Renal pelvis (tissue), 12 donors: ENCODE measurements at places on chromosomes 11 and 22. TPM values are rescaled to one million over a fixed set of nuclear protein-coding genes. Genes with fewer than 3 reads are reported as not detected.

DNA sequence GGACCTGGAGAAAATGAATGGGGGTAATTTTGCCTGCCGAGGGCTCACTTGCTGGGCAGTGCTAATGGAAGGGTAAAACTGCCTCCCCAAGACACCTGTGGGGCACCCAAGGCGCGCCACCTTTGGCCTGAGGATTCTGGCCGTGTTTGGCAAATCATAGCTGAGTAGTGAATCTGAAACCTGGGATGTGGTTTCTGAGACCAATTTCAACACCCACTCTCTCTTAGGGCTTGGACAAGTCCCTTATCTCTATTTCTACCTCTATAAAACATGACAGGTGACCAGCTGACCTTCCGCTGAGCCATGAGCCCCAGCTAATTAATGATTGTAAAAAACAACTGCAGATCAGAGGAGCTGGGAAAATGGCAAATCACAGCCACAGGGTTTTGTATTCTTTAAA, 1.5 kb upstream of the PACSIN3 start:
- no peak for DNase-seq

- DNase-seq: no peak
Observed at GRCh38 chr11:98701541-98701940, 319.2 kb upstream of the CNTN5 start.

DNA sequence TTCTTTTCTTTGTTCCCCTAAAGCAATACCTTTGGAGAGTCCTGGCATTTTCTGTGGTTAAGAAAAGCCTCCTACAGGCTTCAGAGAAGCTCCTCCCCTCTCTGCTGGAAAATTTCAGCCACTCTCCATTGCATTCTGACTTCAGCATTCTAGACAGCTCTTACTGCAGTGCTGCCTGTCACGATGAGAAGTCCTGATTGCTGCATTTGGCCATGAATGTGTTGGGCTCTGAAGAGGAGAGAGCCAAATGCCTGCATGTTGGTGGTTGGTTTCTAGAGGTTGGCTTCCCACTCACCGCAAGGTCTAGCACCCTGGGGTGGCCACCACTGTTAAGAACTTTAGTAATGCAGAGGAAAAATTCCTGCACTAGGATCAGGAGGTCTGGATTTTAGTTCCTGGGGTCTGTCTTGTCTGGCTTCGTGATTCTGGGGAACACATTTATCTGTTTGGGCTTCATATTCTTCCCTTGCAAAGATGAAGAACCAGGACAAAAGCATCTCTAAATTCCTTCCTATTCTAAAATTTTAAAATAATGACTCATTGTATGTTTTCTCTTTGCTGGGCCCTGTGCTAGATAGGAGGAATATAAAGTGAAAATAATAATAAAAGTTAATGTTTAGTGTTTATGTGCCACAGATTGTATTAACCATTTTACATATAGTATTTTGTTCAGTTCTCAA, 38.1 kb downstream of the COA4 start:
- no peak for DNase-seq

DNA sequence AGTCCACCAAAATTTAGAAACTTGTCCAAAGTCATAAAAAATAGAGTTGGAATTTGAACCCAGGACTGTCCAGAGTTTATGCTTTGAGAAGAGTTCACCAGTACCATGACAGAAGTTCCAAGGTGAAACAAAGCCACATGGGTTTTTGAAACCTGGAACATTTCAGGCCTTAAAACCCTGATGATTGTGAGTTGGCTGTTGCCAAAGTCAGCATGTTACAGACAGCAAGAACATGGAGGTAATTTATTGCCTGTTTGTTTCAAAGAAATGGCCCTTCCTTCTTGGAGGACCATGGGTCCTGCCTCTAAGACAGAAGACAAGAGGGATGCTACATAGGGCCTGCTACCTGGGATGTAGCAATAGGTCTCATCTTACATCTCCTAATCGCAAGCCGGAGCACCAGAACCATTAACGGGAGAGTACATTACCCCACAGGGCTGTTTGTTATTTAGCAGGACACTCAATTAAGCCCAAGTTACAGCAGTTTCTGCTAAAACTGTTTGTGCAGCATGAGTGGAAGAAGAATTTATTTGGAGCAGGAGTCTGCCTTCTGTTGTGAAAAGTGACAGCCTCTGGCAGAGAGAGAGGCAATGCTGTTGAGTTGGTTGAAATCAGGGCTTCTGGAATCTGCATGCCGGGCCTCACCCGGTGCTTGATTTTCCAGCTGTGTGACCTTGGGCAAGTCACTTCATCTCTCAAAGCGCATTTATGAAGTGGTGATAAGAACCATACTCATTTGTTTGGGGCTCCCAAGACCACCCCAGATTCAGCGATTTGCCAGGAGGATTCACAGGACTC, 136.2 kb downstream of the LDLRAD3 start:
- no peak for DNase-seq

DNA sequence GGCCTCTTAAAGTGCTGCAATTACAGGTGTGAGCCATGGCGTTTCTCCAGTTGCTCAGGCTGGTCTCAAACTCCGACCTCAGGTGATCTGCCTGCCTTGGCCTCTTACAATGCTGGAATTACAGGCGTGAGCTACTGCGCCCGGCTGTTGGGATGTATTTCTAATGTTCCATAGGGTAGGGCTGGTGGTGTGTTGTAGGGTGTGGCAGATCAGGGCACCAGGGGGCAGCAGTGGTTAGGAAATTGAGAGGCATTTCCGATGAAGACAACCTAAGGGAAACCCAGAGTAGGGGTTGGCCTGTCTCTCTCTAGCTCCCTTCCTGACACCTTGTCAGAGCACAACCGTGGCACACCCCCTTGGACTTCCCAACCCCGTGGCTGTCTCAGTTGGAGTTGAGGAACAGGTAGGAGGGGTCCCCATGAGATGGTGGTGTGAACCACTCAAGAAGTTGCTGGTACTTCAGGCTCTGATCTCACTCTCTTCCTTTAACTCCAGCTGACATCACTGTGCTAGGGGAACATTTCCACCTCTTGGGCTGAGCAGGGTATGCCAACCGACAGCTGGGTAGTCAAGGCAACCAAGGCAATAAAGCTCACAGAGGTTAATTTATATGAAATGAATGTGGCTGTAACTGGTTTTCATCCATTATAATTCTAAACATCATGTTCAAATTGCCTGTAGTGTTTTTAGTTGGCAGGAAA, 33.0 kb downstream of the YWHAH start:
- peak; percentile 65 for DNase-seq

GRCh38 chr11:62850911-62851806, 11.8 kb upstream of the WDR74 start:
- DNase-seq: no peak

- no peak for DNase-seq
Observed at GRCh38 chr11:112831969-112832766, 129.1 kb upstream of the NCAM1 start.

DNA sequence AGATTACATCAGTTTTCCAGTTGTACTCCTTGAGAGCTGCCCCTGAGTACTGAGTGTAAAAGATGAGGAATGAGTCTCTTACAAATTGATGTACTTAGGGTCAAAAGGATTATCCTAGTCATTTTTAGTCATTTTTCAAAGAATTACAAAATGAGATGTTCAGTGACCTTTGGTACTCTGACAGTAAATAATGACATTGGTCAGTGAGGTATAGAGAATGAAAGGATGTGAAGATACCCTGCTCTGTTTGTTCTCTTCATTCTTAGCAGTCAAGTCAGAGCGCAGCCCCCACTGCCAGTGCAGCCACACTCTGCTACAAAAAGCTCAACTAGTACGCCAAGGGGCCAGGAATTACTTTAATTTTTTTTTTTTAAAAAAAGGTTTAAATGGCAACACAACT, 4.1 kb upstream of the ESAM start:
- DNase-seq: no peak

DNA sequence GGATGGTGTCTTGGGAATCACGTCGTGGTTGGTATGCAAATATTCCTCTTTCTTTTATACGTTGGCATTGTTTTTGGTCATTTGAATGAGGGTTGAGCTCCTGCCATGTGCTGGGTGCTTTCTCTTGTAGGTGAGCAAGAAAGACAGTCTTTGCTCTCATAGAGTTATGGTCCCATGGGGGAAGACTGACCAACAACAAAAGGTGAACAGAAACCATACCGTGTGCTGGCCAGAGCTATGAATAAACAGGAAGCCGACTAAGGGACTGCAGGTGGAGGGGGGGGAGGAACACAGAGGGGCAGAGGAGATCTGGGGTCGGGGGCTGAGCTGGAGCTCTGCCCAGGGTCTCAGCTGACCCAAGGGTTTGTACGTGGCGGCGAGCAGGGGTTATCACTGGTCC, 245.3 kb downstream of the CTTN start:
- DNase-seq: no peak

- no peak for DNase-seq
Observed at GRCh38 chr11:33290319-33290718, 33.1 kb downstream of the HIPK3 start.

DNA sequence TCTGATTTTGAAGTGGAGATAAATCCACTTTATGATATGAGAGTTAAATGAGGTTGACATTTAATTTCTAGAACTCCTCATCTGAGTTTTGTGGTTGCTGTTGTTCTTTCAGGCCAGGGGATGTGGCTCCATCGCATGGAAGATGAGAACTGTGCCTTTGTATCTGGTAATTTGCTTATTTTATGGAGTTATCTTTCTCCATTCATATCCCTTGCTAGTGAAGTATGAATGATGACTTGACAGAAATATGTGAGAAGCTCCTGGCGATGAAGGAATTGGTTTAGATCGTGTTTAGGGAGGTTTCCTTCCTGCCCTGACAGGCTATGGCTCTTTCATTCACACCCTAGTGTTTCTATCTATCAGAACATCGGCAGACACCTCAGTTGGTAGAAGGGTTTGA, 393.7 kb downstream of the ETS1 start:
- DNase-seq: no peak

DNA sequence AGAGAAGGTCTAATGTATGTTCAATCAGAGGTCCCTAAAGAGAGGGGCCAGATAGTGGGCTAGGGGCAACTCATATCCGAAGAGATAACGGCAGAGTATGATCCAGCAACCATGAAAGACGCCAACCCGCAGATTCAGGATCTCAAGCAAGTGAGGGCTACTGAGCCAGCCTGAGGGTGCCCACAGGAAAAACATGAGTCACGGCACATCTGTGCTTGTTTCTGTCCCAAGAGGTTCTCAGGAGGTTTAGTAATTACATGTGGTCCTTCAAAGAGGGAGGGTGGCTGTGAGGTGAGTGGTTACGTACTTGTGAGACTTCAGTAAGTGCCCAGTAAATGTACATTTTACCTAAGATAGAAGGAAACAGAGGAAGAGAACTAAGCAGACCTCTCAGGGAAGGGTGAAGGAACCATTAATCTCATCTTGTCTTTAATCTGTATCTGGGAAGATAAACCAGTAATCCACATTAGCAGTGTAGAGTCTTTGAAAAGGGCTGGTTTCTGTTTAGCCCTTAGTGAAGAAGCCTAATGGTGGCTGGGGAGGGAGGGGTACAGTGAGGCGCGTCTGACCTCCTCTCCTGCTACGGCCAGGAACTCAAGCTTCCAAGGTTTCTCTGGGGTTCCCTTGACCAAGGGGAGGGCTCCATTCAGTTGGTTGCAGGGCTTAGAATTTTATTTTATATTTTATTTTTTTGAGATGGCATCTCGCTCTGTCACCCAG, 10.2 kb downstream of the SIRT3 start:
- no peak for DNase-seq

DNA sequence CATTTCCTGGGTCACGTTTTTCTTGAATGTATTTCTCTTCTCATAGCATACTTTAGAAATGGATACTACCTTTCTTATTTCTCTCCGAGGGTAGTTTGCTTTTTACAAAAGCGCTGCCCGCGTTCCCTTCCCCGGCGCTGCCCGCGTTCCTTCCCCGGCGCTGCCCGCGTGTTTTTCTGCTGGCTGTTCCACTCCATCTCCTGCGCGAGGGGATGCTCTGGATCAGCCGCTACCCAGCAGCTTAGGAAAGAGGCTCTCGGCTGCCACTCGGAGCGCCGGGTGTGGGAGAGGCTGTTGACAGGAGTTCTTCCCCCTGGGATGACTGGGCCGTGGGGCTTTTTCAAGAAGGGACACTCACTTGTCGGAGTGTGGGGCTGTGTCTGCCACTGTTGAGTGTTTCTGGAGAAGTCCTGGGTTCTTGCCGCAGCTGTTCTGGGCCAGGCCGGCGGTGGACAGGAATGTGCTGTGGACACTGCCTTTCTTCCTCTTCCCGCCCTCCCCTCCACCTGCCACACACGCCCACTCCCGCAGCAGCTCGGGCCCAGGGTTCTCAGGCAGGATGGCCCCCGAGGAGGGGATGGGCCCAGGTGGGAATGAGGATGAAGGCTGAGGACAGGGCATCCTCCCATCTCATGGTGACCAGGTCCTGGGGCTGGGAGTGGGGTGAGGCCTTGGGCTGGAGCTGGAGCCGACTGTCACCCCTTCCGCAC, 30.6 kb downstream of the GLB1L2 start:
- no peak for DNase-seq

- DNase-seq: no peak
Observed at GRCh38 chr11:120925944-120926343, 98.0 kb upstream of the TBCEL start.

GRCh38 chr22:36713436-36713835, 9.9 kb upstream of the CACNG2 start:
- no peak for DNase-seq

GRCh38 chr11:92890846-92891245, 78.6 kb upstream of the MTNR1B start:
- no peak for DNase-seq

- no peak for DNase-seq
Observed at GRCh38 chr22:25680956-25681355, 61.0 kb upstream of the MYO18B start.

- peak; percentile 82 for DNase-seq
Observed at GRCh38 chr11:42524534-42525227, 787.1 kb upstream of the API5 start.

DNA sequence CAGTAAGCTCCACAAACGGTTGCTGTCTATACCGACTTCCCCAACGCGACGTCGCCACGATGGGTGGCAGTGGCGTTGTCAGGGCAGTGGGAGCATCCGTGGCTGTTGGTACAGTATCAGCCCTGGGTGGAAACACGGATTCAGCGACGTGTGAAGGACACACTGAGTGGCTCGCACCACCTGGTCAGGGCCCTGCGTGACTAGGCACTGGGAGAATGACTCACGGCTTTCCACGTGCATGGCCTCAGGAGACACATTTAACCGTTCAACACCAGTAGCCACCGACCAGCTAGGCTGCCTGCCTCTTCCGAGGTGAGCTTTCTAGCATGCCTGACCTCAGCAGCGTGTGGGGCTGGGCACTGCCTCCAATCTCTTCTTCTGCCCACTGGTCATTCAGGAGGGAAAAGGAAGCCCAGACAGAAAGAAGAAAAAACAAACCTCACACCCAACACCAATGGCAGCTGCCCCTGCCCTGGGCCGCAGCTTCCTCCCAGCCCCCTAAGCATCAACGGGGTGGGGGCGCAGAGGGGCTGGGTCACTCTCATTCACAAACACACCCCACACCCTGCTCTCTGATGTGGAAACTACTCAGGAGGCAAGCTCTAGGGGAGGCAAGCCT, 59.0 kb downstream of the MYH9 start:
- DNase-seq: peak; percentile 69

The RPUSD4 gene
- 38.7 TPM for polyA plus RNA-seq

The CCDC117 gene
- polyA plus RNA-seq: 42.4 TPM

The CCDC81 gene
- 1.0 TPM for polyA plus RNA-seq

The RAG2 gene
- 0.94 TPM for polyA plus RNA-seq

The GLYAT gene
- 174 TPM for polyA plus RNA-seq

The NEFH gene
- polyA plus RNA-seq: 8.1 TPM

The VSIG10L2 gene
- polyA plus RNA-seq: not detected

The GGT5 gene
- polyA plus RNA-seq: 19.0 TPM

The LAYN gene
- polyA plus RNA-seq: 7.6 TPM

The CRACR2B gene
- 20.0 TPM for polyA plus RNA-seq

The PGR gene
- polyA plus RNA-seq: 0.01 TPM

The RIC3 gene
- 10.9 TPM for polyA plus RNA-seq

The SYT7 gene
- 5.0 TPM for polyA plus RNA-seq

The MCAM gene
- 49.4 TPM for polyA plus RNA-seq

The OR8G1 gene
- not detected for polyA plus RNA-seq

The GNG3 gene
- polyA plus RNA-seq: 2.1 TPM
